ENCODE measurements at places on chromosomes 5 and 9.

- no peak for DNase-seq
Observed at GRCh38 chr9:70083429-70083828, 39.8 kb downstream of the MAMDC2 start.

GRCh38 chr5:176646049-176646706 lies 1.1 kb upstream of the TSPAN17 start:
- no peak for DNase-seq

- DNase-seq = peak; percentile 75
Observed at GRCh38 chr9:78860801-78861475, 564.0 kb downstream of the PSAT1 start.

- DNase-seq = no peak
Observed at GRCh38 chr5:76818844-76819831, at the start of gene F2RL1. TSS of gene F2RL1 (plus strand) at chr5:76819030. CDS start at chr5:76819183, 153 bp downstream.

- no peak for DNase-seq
Observed at GRCh38 chr5:130479045-130479804, 575.0 kb downstream of the CHSY3 start.

GRCh38 chr5:74262544-74263207 lies 377.9 kb downstream of the ENC1 start:
- no peak for DNase-seq

GRCh38 chr5:35904443-35905132 lies 33.8 kb downstream of the CAPSL start:
- no peak for DNase-seq

- DNase-seq = no peak
Observed at GRCh38 chr5:151274666-151275065, 21.7 kb downstream of the GM2A start.
